ENCODE measurements at places on chromosomes 6 and 20.

DNA sequence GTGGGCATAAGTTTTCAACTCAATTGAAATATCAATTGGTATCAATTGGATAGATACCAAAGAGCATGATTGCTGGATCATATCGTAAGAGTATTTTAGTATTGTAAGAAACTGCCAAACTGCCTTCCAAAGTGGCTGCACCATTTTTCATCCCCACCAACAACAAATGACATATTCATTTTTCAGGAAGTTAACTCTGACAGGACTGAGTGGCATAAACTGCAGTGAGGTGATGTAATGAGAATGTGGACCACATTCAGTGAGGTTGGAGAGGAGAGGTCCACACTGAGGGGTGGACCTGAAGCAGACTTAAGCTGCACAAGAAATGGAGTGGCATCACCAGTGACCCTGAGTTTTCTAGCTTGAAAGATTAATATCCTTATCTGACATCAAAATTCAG, 11.6 kb upstream of the CALHM6 start:
- no peak for DNase-seq

DNA sequence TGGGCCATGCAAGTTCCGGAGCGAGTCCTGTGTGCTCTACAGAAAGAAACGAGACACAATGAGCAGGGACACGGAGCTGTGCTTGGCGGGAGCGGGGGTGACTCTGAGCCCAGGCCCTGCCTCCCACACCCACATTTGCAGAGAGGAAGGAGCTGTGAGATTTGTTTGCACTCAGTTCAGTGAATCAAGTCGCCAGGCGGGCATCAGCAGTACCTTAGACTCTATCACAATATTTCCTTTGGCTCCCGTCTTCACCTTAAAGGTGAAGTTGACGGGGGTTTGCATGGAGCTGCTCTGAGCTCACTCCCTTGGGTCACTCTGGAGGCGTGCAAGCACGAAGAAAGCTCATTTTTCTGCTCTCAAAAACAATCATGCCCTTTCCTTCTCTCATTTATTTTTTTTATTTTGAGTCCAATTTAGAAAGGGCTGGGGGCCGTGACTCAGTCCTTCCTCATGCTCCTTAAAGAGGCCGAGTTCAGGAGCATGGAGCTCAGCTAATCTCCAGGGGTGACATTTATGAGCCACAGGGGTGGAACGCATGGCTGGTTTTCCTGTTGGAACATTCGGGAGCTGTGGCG, 188.2 kb downstream of the NFATC2 start:
- DNase-seq: no peak

DNA sequence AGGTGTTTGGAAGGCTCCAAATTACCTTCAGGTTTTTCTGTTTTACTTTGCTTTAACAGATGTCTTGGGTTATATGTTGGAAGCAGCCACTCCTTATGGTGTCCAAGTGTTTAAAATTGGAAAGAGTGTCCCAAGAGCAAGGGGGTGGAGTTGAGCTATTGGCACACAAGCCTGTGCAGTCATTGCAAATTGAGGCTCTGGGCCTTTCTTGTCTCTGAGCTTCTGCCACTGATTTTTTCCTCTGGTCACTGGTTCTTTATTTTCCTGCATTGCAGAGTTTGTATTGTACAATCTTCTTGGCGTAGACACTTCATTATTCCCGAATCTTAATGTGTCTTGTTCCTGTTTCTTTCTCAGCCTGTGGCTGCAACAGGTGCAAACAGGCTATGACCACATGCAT, 598.8 kb downstream of the RNF144B start:
- DNase-seq: no peak

DNA sequence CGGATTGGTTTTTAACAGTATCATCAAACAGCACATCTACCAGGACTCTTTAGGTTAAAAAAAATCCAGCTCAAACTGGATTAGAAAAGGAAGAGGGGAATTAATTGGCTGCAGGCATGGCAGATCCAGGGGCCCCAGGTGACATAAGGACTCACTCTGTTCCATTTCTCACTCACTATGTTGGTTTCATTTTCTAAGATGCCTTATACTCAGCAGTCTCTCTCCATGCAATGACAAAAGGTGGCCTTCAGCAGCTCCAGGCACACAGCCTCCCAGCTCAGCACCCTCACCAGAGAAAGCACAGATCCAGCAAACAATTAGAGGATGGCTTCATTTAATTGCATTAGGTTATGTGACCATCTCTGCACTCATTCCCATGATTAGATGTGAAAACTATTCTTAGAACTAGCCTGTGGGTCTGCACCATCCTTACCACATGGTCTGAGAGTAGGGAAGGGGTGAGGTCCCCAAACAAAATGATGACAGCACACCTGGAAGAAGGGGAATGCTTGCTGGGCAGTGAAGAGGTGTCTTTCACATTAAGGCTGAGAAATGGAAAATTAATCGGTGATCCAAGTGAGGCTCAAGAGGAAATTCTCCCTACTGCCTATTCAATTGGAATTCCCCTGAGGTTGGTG, 243.1 kb downstream of the CDH26 start:
- DNase-seq: no peak

DNA sequence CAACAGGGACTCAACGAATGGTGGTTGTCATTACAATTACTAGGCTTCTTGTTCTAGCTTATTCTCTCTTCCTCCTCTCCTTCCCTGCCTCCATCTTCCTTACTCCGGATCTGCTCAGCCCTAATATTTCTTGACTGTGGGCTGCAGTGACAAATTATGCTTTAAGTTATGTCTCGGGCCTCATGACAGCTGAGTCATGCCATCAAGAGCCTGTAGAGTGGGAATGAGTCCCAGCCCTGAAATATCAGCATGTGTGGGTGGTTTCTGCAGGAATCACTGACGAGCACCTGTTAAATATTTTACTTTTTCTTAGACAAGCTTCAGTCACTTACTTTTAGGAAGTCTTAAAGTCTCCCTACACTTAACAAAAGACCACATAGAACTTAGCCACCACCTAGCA, 83.1 kb upstream of the CBLN4 start:
- DNase-seq: no peak

GRCh38 chr6:38701551-38701950, 1.4 kb downstream of the GLO1 start:
- no peak for DNase-seq

- DNase-seq: peak; percentile 46
Measured at GRCh38 chr6:32416036-32416435, 9.1 kb upstream of the BTNL2 start.

- DNase-seq: no peak
Measured at GRCh38 chr6:40799296-40800140, 212.4 kb upstream of the LRFN2 start.

DNA sequence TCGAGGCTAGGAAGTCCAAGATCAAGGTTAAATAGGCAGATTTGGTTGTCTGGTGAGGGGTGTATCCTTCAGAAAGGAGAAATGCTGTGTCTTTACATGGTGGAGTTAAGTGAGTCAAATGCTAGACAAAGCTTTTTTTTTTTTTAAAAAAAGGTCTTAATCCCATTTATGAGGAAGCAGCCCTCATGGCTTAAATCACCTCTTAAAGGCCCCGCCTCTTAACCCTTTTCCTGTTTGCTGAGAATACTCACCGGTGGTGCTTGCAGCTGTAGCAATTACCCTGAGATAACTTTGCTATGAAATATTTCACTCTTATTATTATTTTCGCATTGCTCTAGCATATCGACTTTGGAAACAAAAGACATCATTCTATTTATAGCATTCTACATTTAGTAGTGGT, 30.8 kb downstream of the FBXO30 start:
- no peak for DNase-seq

DNA sequence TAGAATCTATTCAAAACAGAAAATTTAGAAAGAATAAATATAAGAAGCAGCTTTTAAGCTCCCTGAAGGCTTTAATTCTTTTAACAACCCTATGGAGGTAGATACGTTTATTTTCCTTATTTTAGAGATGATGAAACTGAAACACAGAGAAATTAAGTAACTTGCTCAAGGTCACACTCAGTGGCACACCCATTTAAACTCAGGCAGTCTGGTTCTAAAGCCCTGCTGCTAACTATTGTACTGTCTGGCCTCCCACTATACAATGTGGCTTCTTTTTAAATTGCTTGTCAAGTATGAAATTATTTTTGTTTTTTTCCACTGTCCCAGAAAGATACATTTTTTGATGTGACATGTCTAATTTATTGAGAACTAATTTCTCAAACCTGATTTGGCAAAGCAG, 55.7 kb downstream of the FAM217A start:
- no peak for DNase-seq

- no peak for DNase-seq
Measured at GRCh38 chr6:30465595-30466306, 23.6 kb upstream of the HLA-E start.

DNA sequence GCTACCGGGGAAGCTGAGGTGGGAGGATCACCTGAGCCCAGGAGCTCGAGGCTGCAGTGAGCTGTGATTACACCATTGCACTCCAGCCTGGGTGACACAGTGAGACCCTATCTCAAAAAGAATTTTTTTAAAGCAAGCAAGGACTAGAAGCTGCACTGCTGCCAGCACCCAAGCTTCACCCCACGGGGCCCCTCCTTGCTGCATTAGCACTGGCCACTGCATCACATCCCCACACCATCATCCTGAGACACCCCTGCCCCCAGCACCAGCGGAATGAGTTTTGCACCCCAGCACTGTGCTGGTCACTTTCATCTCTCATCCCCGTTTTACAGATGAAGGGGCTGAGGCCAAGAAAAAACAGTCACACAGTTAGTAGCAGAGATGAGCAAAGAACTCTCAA, 30.9 kb downstream of the TBC1D7 start:
- no peak for DNase-seq

- DNase-seq: no peak
Measured at GRCh38 chr20:24043294-24043693, 54.7 kb upstream of the GGTLC1 start.

DNA sequence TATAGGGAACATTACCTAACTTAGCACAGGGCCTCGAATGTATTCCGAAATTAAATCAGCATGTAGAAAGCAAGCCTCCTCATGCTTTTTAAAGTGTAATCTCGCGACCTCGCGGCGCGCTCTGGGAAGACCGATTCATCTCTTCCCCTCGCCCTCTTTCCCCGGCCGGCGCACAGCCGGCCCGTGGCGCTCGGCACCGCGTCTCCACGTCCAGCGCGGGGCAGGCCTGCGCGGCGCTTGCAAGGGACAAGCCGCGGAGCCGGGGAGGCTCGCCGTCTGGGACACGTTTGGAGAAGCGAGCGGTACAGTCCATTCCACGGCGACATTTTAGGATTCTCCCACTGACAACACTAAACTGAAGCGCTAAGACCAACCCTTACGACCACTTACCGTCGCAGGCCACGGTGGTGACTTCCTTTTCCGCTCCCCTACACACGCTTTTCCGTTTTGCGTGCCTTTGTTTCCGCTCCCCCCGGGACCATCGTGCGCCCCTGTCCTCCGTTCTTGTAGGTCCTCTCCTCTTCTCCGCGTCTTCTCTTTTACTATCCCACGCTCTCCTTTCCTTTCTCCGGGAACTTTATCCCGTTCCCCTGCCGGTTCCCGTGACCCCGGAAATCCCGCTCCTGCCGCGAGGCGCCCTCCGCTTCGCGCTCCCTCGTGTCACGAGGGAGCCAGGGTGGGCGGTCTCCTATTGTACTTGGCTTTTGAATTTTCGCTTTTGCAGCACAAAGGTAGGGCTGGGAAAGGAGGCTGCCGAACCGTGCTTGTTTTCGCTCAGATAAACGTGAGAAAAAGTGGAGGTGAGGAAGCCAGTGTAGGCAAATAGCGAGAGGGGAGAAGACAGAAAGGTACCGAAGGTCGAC, at the start of gene ECHDC1:
Gene ECHDC1 (minus strand): TSS at position 664 of the 863 bp plus-strand sequence. CDS start 12,581 bp downstream, outside the sequence.
- peak; percentile 63 for DNase-seq

- DNase-seq: no peak
Measured at GRCh38 chr6:169223006-169223405, 30.6 kb downstream of the THBS2 start.
